Stimulated activated CD8-positive, alpha-beta memory T cell treated with anti-CD3 and anti-CD28 coated beads, Interleukin-12 subunit alpha, Interleukin-12 subunit beta, amount 100 ng/mL, for 1 hour (primary cell): ENCODE measurements at places on chromosomes 3 and 15.

DNA sequence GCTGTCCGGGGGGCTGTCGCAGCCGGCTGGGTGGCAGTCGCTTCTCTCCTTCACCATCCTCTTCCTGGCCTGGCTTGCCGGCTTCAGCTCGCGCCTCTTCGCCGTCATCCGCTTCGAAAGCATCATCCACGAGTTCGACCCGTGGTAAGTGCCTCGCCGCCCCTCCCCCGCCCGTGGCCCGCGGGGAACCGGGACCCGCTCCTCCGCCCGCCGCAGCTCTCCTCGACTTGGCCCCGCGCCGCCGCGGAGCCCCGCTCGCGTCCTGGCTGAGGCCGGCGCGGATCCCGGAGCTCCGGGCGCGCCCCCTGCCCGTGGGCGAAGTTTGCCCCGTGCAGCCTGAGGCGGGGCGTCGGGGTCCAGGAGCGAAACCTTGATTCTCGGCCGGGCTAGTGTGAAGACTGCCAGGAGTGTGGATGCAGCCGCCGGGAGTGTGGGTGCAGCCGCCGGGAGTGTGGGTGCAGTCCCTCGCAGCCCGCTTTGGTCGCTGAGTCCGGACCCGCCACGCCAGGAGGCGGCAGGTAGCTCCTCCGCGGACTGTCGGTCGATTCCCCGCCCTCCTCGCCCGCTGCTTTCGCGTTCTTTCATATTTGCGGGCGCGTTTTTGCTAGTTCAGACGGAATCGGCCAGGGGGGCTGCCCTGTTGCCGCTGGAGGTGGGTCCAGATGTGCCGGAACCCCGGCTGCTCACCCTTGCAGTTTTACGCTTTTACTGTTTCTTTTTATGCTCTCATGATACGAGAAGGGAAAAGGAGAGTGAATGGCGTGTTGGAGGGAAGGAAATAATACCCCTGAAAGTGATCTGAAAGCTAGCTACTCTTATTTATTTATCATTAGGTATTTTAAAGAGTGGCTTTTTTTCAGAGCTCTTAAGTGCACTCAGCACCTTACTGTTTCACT is 692 bp downstream of the STT3B start:
- peak; percentile 20 for DNase-seq

DNA sequence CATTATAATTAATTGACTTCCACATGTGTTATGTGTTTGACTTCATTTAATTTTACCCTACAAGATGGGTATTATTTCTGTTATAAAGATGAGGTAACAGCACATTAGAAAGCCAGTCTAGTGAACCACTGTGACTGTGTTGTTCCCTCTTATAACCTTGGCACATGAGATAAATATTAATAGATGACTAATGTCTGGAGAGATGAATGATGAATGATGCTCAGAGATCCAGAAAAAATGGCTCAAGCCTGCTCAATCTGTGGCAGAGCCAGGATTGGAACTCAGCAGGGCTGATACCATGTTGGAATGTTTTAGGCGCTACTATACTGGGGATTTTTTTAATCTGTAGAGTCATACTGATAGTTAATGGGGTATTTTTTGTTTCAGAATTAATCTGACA is 118.8 kb upstream of the PTX3 start:
- no peak for DNase-seq

- DNase-seq: no peak
These were observed 61.3 kb downstream of the LRRC3B start for GRCh38 chr3:26683902-26684301.

GRCh38 chr3:79906106-79906505 is 138.3 kb upstream of the ROBO1 start:
- DNase-seq: no peak

- no peak for DNase-seq
These were observed 19.8 kb upstream of the AADAC start for GRCh38 chr3:151794080-151794479.

DNA sequence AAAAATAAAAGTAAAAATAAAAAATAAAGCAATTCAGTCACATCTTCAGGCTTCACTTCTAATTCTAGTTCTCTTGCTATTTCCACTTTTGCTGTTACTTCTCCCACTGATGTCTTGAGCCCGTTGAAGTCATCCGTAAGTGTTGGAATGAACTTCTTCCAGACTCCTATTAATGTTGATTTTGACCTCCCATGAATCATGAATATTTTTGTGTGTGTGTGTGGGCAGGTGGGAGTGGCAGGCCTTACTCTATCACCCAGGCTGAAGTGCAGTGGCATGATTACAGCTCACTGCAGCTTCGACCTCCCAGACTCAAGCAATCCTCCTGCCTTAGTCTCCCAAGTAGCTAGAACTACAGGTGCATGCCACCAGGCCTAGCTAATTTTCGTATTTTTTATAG is 10.7 kb downstream of the USP4 start:
- DNase-seq: no peak

DNA sequence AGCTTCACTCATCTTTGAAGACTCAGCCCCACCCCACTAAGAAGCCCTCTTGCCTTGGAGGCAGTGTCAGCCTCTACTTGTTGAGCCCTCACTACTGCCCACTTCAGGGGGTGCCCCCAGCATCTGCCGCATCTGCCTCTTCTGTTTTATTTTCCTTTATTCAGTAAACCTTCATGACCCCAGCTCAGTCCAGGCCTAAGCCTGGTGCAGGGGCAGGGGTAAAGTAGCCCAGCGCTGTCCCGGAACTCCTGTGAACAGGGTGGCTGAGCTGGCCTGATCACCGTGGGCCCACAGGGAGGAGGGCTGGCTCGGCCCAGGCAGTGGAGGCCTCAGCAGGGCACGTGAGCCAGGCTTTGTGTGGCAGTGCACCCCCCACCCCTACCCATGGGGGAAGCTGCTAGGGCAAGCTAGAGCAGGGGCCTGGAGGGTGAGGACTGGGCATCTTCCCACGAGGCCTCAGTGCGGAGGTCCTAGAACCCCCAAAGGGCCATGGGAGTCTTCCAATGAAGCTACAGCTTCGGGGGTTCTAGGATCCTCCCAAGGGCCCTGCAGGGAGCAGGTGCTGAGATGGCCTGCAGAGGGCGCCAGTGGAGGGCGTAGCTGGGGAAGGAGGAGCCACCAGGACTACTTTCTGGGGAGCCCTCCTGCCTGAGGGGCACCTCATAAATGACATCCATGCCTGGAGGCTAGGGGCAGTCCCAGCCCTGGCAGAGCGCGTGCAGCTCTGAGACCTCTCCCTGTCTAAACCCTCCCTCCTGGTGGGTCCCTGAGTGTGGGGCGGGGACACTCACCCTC is 36.0 kb downstream of the TSPAN3 start:
- no peak for DNase-seq

GRCh38 chr3:71492974-71493771 is 90.4 kb downstream of the FOXP1 start:
- no peak for DNase-seq

- no peak for DNase-seq
These were observed 44.4 kb downstream of the MECOM start for GRCh38 chr3:169618894-169619792.

DNA sequence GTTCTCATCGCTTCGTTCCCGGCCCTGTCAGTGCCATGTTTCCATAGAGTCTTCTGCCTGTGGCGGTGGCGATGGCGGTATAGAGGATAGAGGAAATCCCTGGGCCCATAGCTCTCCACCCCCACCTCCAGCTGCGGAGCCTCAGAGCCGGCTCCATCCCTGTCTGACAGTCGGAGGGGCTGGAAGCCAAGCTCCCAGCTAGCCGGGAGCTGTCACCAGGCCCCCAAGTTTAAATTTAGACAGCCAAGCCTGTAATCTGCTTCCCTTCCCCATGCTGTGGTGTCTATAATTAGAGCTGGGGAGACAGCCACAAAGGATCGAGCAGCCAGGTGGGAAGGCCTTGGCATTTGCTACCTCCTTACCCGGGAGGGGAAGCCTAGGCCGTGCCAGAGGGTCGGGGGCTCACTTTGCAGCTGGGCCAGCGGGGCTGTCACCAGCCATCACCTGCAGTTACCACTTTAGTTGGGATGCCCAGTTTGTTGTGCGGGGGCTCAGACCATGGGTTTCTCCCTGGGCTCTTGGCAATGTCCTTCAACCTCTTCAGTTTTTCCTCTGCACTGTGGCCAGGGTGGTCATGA is 56.3 kb upstream of the SEC13 start:
- no peak for DNase-seq

GRCh38 chr3:98670020-98670419 is 76.6 kb upstream of the CPOX start:
- no peak for DNase-seq

DNA sequence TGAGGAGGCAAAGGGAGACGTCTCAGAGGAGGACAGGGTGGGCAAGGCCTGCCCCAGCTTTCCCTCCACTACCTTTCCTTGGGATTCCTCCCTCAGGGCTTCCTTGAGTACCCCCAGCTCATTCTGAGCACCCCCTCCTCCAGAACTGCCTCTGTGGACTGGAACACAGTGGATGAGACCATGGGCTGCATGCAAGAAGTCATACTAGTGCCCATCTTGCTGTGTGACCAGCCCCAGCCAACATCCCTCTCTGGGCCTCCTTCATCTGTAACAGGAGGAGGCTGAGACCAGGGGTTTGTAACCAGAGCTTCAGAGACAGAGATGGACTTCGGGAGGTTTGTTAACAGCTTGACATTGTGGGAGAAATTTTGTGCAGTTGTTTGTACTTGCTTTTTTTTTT is 25.6 kb downstream of the FEM1B start:
- no peak for DNase-seq

GRCh38 chr15:52803467-52804306 is 13.6 kb upstream of the ONECUT1 start:
- no peak for DNase-seq

DNA sequence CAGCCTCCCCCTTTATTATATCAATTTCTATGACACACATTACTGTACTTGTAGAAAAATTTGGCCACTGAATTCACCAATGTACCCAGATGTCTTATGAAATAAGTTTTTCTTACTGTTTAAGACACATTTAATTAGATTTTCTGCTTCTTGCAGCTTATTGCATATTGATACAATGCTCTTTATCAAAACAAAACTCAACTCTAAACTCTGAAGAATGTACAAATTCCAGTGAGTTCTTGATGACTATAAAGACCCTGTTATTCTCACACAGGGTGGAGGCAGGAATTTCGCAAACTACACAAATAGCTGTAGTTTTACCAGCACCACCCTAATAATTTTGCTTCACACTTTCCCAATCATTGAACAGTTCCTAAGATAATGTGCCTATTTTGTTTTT is 22.0 kb downstream of the CMTM6 start:
- no peak for DNase-seq

DNA sequence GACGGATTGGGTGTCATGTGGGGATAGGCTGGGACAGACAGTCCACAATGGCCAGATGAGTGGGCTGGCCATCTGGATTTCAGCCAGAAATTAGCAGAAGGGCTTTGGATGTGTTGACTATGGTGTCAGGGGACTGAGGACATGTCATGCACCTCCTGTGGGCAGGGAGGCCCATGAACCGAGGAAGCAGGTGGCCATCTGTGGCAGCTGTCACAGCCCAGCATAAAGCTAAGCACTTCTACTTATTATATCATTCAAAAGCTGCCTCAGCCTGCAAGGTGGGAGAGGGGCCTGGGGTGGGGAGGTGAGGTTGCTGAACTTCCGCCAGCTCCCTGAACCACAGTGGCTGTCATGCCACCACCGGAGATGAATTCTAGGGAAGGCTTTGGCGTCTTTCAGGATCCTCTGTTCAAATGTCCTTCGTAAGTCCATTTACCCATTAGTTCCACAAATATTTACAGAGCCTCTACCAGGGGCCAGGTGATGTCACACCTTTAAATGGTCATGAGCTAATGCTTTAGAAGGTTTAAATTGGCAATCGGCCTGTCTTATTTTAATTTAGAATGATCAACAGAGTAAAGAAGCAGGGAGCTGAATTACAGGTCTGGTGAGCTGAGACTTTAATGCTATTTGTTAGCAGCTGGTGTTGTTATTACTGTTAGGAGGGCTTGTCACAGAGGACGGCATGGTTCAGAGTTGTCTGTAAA is 23.6 kb upstream of the CAV3 start:
- DNase-seq: no peak

- no peak for DNase-seq
These were observed 145.1 kb downstream of the SEMA6D start for GRCh38 chr15:47862402-47862801.

GRCh38 chr3:43913036-43913948 is 222.6 kb downstream of the ABHD5 start:
- no peak for DNase-seq

- no peak for DNase-seq
These were observed 113.4 kb upstream of the CBLB start for GRCh38 chr3:105982207-105982606.

- DNase-seq: no peak
These were observed 873.0 kb upstream of the NR2F2 start for GRCh38 chr15:95457520-95457919.

- DNase-seq: no peak
These were observed 570.2 kb downstream of the NTRK3 start for GRCh38 chr15:87686339-87686738.

GRCh38 chr15:56327721-56328502 is 37.3 kb upstream of the TEX9 start:
- DNase-seq: no peak

- DNase-seq: no peak
These were observed 148.9 kb upstream of the ABI3BP start for GRCh38 chr3:101142160-101142559.

GRCh38 chr3:98012979-98013378 is 22.1 kb downstream of the GABRR3 start:
- DNase-seq: no peak

- no peak for DNase-seq
These were observed 13.4 kb downstream of the DZIP3 start for GRCh38 chr3:108602935-108603294.

GRCh38 chr3:73451301-73451944 is 173.3 kb downstream of the PDZRN3 start:
- no peak for DNase-seq
